ENCODE measurements at places on chromosomes 2 and 18.

DNA sequence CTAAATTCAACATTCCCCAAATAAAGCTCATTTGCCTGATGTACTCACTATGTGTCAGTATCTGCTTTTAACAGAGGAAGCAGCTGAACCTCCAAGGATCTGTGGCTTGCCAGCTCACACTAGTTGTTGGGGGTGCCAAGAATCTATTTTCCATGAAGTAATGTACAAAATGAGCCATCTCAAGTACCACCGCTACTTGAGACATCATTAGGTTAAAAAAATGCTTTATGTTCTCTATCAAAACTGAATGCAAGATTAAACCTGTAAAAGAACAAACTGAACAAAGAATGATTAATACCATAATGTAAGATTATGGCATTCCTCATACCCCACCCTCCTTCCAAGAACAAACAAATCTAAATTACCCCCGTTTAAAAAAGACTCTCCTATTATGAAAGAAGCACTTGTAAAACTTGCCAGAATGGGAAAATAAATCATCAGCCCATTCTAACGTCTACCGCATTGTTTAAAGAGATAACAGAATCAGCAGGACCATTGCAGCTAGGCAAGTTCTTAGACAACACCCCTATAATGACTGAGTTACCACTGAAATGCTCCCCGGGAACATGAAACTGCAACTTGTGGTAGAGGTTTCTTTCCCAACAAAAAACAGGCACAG, 471.6 kb downstream of the DLGAP1 start:
- DNase-seq = no peak

DNA sequence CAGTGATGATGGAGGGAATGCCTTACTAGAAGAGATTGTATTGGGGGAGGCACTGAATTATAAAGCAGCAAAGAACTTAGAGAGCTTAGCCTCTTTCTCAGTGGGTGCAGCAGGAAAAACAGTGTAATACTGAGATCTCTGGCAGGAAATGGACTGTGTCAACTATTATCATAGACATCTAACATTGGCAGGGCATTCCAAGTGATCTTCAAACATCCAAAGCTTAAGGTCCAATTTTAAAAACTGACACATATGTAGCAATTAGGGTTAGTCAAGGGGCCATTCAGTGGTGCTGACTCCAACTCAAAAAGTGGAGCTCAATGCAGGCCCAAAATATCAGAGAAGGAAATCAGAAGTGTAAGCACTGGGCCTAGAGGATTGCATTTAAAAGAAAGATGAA, 106.6 kb upstream of the DDX18 start:
- DNase-seq = no peak

DNA sequence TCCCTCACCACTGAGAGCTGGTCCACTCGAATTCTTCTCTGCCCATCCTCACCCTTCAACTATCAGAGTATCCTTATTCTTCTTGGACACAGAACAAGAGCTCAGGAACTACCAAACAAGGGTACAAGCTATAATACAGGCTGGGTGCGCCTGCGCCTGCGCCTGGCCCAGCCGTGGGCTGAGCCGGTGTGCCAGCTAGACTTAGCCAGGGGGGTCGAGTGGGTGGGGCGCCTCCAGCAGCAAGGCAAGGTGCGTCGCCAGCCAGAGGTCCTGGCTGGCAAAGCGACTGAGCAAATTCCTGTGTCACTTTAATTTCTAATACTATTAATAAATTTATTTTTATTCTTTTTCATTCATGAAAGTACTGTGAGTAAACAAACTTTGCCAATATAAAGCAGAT, 1072.6 kb upstream of the PIK3C3 start:
- no peak for DNase-seq

DNA sequence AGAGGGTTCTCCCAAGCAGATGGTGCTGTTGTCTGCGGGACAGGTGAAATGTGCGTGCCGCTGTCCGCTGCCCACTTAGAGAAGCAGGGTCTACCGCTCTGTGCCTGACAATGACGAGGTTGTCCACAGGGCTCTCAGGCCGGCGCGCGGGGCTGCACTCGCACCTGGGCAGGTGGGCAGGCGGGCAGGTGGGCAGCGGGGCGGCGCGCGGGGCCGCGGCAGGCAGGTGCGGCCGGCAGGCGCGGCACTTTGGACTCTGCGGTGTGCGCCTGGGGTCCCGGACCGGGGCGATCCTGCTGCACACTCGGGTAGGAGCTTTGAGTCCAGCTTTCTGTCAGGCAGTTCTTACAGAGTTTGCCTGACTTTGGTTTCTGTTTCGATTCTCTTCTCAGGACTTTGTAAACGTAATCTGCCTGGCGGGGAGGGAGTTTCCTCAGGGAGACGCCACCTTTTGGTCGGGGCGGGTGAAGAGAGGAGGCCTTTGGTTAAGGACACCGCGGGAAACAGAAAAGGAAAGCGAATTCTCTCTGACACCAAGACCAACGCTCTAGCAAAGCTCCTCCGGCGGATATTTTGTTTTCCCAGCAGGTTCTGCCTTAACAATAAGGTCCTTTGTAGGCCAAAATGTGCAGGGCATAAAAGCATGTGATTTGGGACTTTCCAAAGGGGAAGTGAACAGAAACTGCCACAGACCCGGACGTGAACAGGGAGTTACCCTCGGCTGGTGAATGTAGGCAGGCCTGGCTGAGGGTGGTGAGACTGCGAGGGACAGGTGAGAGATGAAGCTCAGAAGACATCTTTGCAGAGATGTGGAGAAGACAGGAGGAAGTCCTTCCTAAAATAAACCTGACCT, at the start of gene IFIH1:
TSS of gene IFIH1 (minus strand) at position 357 of the 853 bp plus-strand sequence. CDS start 377 bp downstream, outside the sequence.
- DNase-seq = peak; percentile 39

- DNase-seq = no peak
Measured at GRCh38 chr2:160247296-160248035, 47.4 kb upstream of the ITGB6 start.

- DNase-seq = no peak
Measured at GRCh38 chr2:48356701-48357325, 173.1 kb upstream of the STON1 start.

GRCh38 chr2:45497355-45497754, 113.7 kb downstream of the SRBD1 start:
- peak; percentile 11 for DNase-seq

- DNase-seq = no peak
Measured at GRCh38 chr18:10190564-10190963, 263.9 kb upstream of the APCDD1 start.

DNA sequence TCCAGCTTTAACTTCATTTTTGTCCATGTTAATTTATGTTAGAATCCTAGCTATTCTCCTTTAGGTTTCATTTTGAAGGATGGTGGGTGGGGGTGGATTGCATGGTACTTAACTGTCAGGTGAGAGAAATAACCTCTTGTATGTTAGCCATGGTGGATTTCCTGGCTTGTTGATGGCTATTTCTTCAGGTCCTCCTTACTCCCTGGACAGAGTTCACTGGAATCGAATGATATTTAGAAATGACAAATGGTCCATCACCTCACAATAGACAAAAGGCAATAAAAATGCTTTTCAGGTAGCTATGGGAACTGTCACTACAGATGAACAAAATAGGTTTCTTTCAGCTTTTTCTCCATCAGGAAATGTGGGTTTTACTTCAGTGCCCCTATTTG, 91.7 kb downstream of the EML6 start:
- DNase-seq = no peak

DNA sequence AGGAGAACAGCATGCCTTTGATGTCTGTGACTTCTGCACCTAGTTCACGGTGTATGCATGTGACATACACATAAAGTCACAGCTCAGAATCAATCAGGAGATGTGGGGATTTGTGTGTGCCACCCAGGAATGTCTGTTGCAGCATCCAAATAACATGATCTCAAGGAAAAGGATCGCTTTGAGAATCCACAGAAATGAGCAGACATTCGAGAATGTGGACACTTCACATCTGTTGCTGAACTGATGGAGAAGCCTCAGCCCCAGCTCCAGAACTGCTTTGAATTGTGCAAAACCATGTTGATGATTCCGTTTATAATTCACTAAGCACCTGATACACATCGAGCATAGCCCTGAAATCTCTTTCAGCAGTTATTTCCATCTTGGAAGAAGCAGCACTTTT, 208.6 kb downstream of the CMPK2 start:
- no peak for DNase-seq

- no peak for DNase-seq
Measured at GRCh38 chr2:238528953-238529781, 102.4 kb downstream of the ASB1 start.

GRCh38 chr2:169265591-169265990, 96.7 kb downstream of the LRP2 start:
- DNase-seq = no peak

- no peak for DNase-seq
Measured at GRCh38 chr2:203893840-203894239, 26.3 kb downstream of the CTLA4 start.

DNA sequence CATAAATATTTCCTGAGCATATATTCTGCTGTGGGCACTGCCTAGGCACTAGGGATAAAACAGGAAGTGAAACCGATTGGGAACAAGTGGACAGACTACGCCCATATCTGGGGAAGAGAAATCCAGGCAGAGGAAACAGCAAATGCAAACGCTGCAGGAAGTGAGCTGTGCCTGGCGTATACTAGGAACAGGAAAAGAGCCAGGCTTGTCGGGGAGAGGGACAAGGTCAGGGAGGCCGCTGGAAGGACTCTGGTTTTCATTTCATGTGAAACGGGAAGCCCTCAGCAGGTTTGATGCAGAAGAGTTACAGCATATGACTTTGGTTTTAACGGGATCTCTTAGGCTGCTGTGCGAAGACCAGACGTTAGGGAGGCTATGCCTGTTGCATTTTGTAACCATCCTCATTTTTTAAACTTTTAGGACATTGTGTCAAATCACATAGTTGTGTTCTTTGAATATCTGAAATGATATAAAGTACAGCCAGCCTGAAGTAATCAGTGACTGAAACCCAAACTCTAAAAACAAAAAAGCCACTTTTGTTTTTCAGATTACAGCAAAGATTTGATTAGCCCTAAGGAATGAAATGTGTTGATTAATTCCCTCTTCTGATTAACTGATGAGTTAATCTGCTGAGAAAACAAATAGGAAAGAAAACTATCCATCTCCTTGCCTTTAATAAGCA, 110.2 kb upstream of the PIEZO2 start:
- DNase-seq = no peak

DNA sequence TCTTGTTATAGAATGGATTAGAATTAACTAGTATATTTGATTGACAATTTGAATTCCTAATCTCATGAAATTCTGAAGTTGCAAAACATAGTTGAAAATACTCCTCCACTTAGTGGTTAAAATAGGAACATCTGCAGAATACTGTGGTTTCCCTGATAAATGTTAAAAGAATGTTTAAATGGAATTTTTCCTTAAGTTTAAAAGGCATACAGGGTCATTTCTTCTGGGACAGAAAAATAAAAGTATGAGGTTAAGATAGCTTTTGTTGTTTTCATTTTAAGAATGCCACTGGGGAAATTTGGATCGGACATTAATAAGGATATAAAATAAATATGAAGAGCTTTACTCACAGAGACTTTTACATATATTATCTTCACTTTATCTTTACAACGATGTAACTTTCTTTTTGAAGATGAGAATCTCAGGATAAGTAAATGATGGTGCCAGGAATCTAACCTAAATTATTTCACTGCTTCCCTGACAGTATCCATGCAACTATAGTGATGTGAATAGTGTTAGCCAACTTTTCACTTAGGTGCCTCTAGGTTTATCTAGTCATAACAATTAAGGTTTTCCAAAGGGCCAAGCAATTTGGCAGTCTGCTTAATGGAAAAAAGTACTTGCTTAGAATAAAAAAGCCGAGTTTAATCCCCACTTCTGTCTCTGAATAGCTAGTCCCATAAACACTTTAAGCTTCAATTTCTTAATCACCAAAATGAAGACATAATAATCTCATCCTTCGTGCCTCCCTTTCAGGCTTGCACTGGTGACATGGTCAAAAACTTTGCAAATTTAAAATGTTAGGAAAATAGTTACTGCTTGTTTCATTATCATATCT, 151.8 kb upstream of the STK17B start:
- DNase-seq = no peak

GRCh38 chr2:102788216-102788884, 26.5 kb downstream of the TMEM182 start:
- DNase-seq = no peak

- no peak for DNase-seq
Measured at GRCh38 chr2:14565666-14566065, 66.9 kb upstream of the LRATD1 start.

GRCh38 chr2:74374509-74375205, 5.5 kb downstream of the DCTN1 start:
- DNase-seq = no peak

DNA sequence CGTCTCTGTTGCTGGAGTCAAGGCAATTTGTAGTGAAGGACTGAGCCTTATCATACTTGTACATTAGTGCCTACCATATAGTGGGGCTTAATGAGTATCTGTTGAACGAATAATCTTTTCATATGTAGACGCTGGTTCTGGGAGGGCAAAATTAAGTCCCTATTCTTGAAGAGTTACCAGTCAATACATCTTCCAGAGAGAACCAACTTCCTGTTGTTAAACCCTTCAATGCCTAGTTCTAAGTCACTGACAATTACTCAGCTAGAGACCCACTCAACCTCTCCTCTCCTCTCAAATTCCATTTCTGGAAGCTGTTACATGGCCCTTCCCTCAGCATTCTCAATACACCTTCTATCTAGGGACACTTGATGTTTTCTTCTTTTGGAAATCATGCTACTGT, 1.1 kb upstream of the MOB4 start:
- DNase-seq = no peak

GRCh38 chr18:77059294-77059916, 73.2 kb downstream of the MBP start:
- DNase-seq = no peak

DNA sequence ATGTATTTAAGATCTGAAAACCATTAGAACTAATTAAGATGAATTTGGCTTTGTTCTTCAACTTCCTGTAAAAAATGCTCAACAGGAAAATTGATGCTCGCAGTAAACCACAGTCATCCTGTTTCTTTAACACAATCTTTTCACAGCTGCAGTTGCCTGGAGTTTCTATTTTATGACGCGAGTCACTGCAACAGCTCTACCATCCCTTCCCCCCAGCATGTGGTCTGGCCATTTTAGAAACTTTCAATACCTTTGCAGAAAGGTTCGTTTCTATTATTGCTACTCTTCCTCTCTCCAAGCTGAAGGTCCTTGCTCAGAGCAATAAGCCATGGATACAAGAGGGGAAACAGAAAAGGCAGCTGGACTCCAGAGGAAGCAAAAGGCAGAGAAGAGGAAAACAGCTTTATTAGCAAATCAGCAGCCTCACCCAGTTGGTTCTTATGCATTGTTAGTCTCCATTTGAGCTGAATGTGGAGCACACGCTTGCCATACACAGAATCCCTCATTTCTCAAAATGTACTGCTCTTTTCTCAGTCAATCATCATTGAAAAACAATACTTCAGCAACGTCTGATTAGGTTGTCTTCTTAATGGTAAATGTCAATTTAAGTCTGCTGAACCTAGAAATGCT, 3.9 kb downstream of the WIPF1 start:
- DNase-seq = peak; percentile 31

GRCh38 chr2:33153008-33153407, 206.3 kb downstream of the LTBP1 start:
- DNase-seq = no peak
